Tibial nerve (tissue), 4 donors: ENCODE measurements at places on chromosomes 5 and 9. TPM values are rescaled to one million over a fixed set of nuclear protein-coding genes. Genes with fewer than 3 reads are reported as not detected.

ZDHHC12 gene
- 23.2 TPM for total RNA-seq

ZNF618 gene
- total RNA-seq, result 7.3 TPM

FOXD4L4 gene
- not detected for total RNA-seq

RANBP3L gene
- total RNA-seq, result 2.1 TPM

MARCHF11 gene
- total RNA-seq, result not detected

FRRS1L gene
- 12.6 TPM for total RNA-seq

TAL2 gene
- total RNA-seq, result 3.7 TPM

AGXT2 gene
- not detected for total RNA-seq

DDX41 gene
- 89.0 TPM for total RNA-seq

PCDHB5 gene
- total RNA-seq, result 5.9 TPM

NEURL1B gene
- 93.3 TPM for total RNA-seq

WDR31 gene
- total RNA-seq, result 2.8 TPM

RNF183 gene
- total RNA-seq, result not detected

ECM2 gene
- total RNA-seq, result 15.9 TPM

POLE3 gene
- total RNA-seq, result 25.3 TPM

TSSK1B gene
- 0.90 TPM for total RNA-seq

IFNA13 gene
- total RNA-seq, result not detected

FBP2 gene
- not detected for total RNA-seq

ACTL7A gene
- not detected for total RNA-seq

NOXA1 gene
- 6.3 TPM for total RNA-seq

LTC4S gene
- total RNA-seq, result 27.3 TPM

CDC23 gene
- 17.6 TPM for total RNA-seq

SLC1A3 gene
- total RNA-seq, result 77.6 TPM

SGCD gene
- 12.4 TPM for total RNA-seq

VCAN gene
- 45.7 TPM for total RNA-seq

LRRC14B gene
- total RNA-seq, result not detected

HIGD2A gene
- total RNA-seq, result 83.3 TPM

DAB2IP gene
- total RNA-seq, result 56.4 TPM

ADAMTS16 gene
- 2.8 TPM for total RNA-seq

GALNT12 gene
- 6.0 TPM for total RNA-seq

DBH gene
- total RNA-seq, result 1.2 TPM

ANKRD31 gene
- total RNA-seq, result 0.39 TPM

ARID3C gene
- 2.0 TPM for total RNA-seq

FAM153A gene
- total RNA-seq, result 13.3 TPM

SPATA31D1 gene
- total RNA-seq, result not detected

NIPAL4 gene
- total RNA-seq, result not detected

NOP16 gene
- 6.1 TPM for total RNA-seq

CEL gene
- total RNA-seq, result 10.5 TPM

TCF7 gene
- total RNA-seq, result 2.5 TPM

CRHBP gene
- 2.1 TPM for total RNA-seq

PRKACG gene
- not detected for total RNA-seq

TMOD1 gene
- total RNA-seq, result 38.5 TPM

RPL35 gene
- 2,171 TPM for total RNA-seq

SLC6A18 gene
- total RNA-seq, result not detected

IFNA21 gene
- total RNA-seq, result not detected
